ENCODE measurements at places on chromosomes 1 and 21. TPM values are rescaled to one million over a fixed set of nuclear protein-coding genes. Genes with fewer than 3 reads are reported as not detected.

GRCh38 chr1:222547944-222548671 is at the start of gene HHIPL2:
Gene HHIPL2 (minus strand): TSS chr1:222548104. CDS start chr1:222548044, 60 bp downstream.
- no peaks in the 10 kb centered on the region for H3K36me3 ChIP-seq
- no peak for DNase-seq
- no peak within 1 kb of the TSS for H3K4me3 ChIP-seq

DNA sequence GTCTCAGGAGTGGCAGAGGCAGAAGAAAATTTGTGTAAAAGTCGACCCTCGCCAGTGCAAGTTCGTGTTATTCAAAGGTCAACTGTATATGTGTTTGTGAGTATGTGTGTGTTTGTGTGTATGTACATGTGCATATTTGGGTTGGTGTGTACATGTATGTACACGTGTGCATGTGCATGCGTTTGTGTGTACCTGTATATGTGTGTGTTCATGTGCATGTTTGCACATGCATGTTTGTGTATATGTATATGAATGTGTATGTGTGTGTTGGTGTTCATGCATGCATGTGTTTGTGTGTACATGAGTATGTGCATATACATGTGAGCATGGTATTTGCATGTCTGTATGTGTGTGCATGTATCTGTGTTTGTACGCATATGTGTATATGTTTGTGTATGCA is 21.7 kb upstream of the TENT5C start:
- DNase-seq = no peak
- H3K36me3 ChIP-seq = no peaks in the 10 kb centered on the region
- H3K4me3 ChIP-seq = no peak overlapping the region

DNA sequence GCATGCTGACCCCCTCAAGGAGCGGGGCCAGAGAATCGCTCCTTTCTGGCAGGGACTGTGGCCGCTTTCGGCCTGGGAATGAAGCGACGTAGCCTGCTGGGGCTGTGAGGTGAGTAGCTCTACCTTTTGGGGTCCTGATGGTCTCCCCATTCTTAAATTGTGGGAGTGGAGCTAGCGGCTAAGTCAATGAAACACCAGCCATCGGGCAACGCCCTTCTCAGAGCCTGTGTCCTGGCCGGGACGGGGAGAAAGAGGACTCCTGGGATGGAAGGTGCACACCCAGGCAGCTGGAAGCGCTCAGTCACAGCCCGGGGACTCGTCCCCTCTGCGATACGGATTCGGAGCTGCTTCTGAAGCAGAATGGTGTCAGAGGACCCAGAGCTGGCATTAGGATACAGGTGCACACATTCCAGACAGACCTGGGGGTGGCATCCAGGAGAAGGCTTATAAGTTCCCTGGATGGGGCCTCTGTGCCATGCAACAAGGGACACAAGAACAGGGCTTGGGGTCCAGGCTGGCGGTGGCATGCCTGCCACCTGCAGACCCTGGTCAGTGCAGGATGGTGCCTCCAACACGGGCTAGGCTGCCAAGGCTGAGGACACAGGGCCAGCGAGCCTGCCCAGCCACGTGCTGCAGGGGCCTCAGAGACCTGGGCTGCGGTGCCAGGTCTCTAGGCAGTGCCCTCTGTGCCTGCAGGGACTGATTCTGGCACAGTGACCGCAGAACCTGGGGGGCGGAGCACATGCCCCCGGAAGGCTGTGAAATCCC is 945 bp upstream of the WNT9A start:
- H3K27me3 ChIP-seq = no peaks in the 10 kb centered on the region
- peak overlapping the region; percentile 40 for H3K27ac ChIP-seq
- no peaks in the 10 kb centered on the region for H3K36me3 ChIP-seq
- H3K4me3 ChIP-seq = peak overlapping the region; percentile 73

DNA sequence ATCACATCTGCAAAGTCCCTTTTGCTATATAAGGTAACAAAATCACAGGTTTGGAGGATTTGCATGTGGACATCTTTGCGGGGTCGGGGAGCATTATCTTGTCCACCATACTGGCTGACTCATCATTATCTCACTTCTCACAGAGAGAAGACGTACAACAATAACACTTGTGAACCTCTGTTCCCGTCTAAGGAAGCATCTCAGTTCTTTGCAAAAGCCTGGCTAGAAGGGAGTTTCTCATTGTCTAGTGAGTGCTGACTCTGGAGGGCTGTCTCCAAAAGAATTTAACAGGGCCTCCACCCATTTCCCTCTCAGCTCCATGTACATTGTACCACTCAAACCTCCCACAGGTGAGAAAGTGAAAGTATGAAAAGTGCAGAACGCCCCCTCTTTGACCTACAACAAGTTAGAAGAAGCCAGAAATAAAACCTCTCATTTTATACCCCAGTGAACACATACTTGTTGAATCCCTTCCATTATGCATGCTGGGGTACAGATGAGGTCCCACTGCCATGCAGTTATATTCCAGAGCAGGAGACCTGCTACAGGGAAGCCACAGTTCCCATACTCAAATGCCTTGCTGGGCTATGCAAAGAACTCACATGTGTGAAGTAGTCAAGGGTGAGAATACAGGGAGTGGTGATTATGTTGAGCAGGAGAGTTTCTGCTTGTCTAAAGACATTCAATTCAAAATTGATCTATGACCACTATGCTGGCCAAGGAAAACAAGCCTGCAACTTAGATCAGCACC is 121.7 kb upstream of the PRDX6 start:
- H3K27ac ChIP-seq = no peak overlapping the region
- no peaks in the 10 kb centered on the region for H3K36me3 ChIP-seq
- no peaks in the 10 kb centered on the region for H3K4me1 ChIP-seq
- DNase-seq = no peak

GRCh38 chr1:94236013-94236491 is 1.3 kb downstream of the ARHGAP29 start:
- peak overlapping the region; percentile 90 for H3K4me3 ChIP-seq
- H3K4me1 ChIP-seq = no peaks in the 10 kb centered on the region
- no peaks in the 10 kb centered on the region for H3K36me3 ChIP-seq
- no peaks in the 10 kb centered on the region for H3K27me3 ChIP-seq

GRCh38 chr21:20265707-20266440 is 732.3 kb upstream of the NCAM2 start:
- no peak overlapping the region for H3K27ac ChIP-seq
- no peak overlapping the region for H3K4me3 ChIP-seq
- no peak for DNase-seq
- H3K4me1 ChIP-seq = no peaks in the 10 kb centered on the region

- no peaks in the 10 kb centered on the region for H3K4me1 ChIP-seq
- H3K4me3 ChIP-seq = no peak overlapping the region
- no peak for DNase-seq
- no peaks in the 10 kb centered on the region for H3K27me3 ChIP-seq
- H3K36me3 ChIP-seq = no peaks in the 10 kb centered on the region
Measured at GRCh38 chr1:43011020-43011419, 52.4 kb upstream of the SLC2A1 start.

GRCh38 chr1:244651956-244652622 is 837 bp upstream of the DESI2 start:
- no peaks in the 10 kb centered on the region for H3K4me1 ChIP-seq
- H3K36me3 ChIP-seq = peaks cover 3% of the 10 kb centered on the region
- no peaks in the 10 kb centered on the region for H3K27me3 ChIP-seq
- peak overlapping the region; percentile 58 for H3K27ac ChIP-seq

DNA sequence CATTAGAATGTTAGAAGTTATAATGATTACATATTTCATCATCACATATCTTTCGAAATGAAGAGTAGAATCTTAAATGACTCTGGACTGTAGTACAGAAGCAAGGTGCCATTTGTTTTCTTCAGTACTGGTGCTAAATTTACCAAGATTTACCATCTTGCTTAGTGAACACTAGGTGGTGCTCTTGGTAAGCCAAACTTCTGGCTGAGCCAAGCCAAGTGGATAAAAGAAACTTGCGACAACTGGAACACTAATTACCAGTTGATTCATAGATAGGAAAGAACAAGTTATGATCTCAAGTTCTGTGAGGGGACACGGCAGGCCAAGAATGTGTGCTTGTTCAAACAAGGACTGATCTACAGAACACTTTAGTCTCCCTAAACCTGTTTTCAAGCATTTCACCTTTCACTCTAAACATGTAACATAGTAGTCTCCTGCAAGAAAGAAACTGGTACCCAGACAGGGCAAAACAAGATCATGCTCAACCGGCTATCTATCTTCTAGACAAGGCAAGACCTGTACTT is 19.8 kb downstream of the SPRTN start:
- DNase-seq = no peak
- peaks cover 6% of the 10 kb centered on the region for H3K36me3 ChIP-seq
- no peak overlapping the region for H3K4me3 ChIP-seq
- no peaks in the 10 kb centered on the region for H3K4me1 ChIP-seq
- H3K27ac ChIP-seq = peak overlapping the region; percentile 31

MEGF6 gene
- total RNA-seq = 194 TPM

HDAC1 gene
- total RNA-seq = 75.0 TPM

DNA sequence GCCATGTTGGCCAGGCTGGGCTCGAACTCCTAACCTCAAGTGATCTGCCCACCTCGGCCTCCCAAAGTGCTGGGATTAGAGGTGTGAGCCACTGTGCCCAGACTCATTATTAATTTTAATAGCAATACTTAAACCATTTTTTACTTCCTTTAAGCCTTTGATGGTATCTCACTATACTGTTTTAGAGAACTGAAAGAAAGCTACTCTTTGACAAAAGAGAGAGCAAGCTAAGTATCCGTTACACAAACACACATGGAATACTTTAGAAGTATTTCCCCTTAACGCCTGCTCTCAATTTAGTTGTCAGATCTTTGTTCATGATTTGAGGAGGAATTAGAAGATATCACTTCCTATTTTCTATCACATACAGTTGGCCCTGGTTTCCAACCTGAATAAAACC is 189.4 kb downstream of the COP1 start:
- DNase-seq = no peak
- no peaks in the 10 kb centered on the region for H3K4me1 ChIP-seq
- no peak overlapping the region for H3K27ac ChIP-seq
- no peak overlapping the region for H3K4me3 ChIP-seq

DNA sequence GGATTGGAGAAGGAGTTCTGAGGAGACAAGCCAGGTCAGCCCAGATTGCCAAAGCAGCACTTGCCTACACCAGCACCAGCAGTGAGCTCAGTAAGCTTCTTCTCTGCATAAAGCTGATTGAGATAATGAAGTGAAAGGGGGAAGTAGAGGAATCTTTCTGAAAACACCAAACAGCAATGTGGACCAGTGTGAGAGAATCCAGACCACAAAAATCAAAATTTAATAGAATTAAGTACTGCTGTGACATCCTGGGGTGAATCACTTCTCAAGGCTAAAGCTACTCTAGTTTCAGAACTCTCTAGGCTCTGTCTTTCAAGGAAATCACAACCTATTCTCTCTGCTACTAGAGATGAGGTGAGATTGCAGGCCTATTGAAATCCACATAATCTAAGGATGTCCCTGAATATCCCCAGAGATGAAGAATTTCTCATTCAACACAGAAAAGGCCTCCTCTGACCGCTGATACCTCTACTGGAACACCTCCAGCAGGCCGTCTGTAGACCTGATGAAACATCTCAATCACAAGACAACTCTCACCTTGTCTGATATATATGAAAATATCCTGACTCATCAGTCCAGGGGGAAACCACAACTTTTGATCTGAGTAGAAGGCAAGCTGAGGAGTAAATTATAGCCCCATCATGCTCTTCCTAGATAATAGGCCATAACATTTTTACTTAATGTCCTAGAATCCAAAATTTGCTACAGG is at the start of gene FCRL4:
Gene FCRL4 (minus strand): TSS at position 127 of the 709 bp plus-strand sequence. CDS start 141 bp downstream, outside the sequence.
- H3K4me1 ChIP-seq = no peaks in the 10 kb centered on the region
- H3K4me3 ChIP-seq = no peak within 1 kb of the TSS
- no peaks in the 10 kb centered on the region for H3K27me3 ChIP-seq
- no peak for DNase-seq
- H3K27ac ChIP-seq = no peak within 1 kb of the TSS
- no peaks in the 10 kb centered on the region for H3K36me3 ChIP-seq

GRCh38 chr1:232302376-232303221 is 327.3 kb downstream of the SIPA1L2 start:
- no peak overlapping the region for H3K4me3 ChIP-seq
- H3K27me3 ChIP-seq = no peaks in the 10 kb centered on the region
- no peaks in the 10 kb centered on the region for H3K36me3 ChIP-seq
- no peak overlapping the region for H3K27ac ChIP-seq
- DNase-seq = no peak

FAAP20 gene
- 38.3 TPM for total RNA-seq

DNA sequence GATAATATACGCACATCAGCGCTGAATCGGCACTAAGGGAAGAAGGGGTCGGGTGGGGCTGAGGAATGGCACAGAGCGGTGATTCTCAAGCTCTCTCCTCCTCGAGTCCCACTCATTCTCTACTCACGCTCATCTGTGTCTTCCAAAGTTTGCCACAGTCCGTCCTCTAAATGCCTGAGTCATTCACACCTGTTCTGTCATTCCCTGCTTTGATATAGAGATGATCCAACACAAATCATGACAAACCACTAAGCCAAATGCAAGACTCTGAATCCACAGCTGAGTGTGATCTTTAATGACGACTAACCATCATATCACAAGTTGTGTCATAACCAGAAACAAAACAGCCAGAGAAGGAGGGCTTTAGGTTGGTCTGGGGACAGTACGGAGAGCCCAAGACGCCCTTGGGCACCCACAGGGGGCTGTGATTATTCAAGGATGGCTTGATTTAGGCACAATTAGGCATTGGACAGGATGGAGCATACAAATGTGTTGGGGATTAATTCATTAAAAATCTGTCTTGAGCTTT is 501.5 kb downstream of the KIF26B start:
- DNase-seq = no peak
- no peaks in the 10 kb centered on the region for H3K36me3 ChIP-seq
- H3K27ac ChIP-seq = no peak overlapping the region
- no peaks in the 10 kb centered on the region for H3K4me1 ChIP-seq

AIRE gene
- total RNA-seq = 0.75 TPM

CAMK2N1 gene
- 1.9 TPM for total RNA-seq

- peaks cover 10% of the 10 kb centered on the region for H3K4me1 ChIP-seq
- no peaks in the 10 kb centered on the region for H3K27me3 ChIP-seq
- no peak overlapping the region for H3K27ac ChIP-seq
Measured at GRCh38 chr1:109788695-109789521, 25.2 kb upstream of the EPS8L3 start.

GRCh38 chr1:162110910-162111309 is 41.4 kb downstream of the NOS1AP start:
- no peak overlapping the region for H3K4me3 ChIP-seq
- H3K4me1 ChIP-seq = no peaks in the 10 kb centered on the region
- no peaks in the 10 kb centered on the region for H3K27me3 ChIP-seq
- no peak for DNase-seq
- H3K36me3 ChIP-seq = no peaks in the 10 kb centered on the region

- no peaks in the 10 kb centered on the region for H3K36me3 ChIP-seq
- no peak overlapping the region for H3K27ac ChIP-seq
- H3K4me1 ChIP-seq = no peaks in the 10 kb centered on the region
- H3K4me3 ChIP-seq = no peak overlapping the region
- no peak for DNase-seq
Measured at GRCh38 chr21:16821588-16821987, 691.3 kb upstream of the CXADR start.

DNA sequence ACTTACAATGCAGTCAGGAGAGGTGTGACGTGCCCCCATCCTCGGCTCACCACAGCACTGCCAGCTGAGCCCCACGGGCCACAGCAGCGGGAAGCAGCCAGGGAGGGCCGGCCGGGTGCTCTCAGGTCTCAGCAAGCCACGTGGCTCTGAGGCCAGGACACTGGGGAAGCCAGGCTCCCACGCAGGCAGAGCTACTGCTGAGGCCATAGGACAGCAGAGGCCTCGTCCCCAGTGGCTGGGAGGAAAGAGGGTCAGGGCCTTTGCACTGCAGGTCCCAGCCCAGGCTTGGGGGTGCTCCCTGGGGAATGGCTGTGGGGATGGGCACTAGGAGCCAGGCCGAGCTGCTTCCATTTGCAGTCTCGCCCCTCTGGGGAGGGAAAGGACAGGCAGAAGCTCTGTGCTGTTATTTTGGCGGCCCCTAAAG is 5.8 kb downstream of the LRRC47 start:
- H3K4me1 ChIP-seq = peaks cover 18% of the 10 kb centered on the region
- no peak for DNase-seq
- no peaks in the 10 kb centered on the region for H3K27me3 ChIP-seq
- H3K4me3 ChIP-seq = no peak overlapping the region
- peaks cover 21% of the 10 kb centered on the region for H3K36me3 ChIP-seq

Measured in ascending aorta (tissue), 2 donors.